ENCODE measurements at places on chromosomes 4 and X. TPM values are rescaled to one million over a fixed set of nuclear protein-coding genes. Genes with fewer than 3 reads are reported as not detected.

DNA sequence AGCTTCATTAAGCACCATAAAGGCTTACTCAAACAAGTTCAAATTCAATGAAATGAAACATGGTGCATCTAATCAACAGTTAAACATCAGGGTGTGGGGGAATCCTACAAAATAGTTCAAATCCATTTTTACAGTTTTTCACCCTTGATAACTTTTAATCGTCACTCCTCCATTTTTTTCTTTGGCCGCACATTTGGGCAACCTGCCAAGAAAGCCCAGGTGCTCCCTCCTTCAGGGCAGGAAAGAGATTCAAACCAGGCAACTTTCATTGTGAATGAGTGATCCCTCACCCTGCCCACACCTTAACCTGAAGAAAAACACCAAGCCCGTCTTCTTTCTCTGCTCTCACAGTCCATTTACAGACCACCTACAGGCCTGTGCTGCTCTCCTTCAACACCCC is 24.9 kb downstream of the TRIM61 start:
- no peak for DNase-seq

DNA sequence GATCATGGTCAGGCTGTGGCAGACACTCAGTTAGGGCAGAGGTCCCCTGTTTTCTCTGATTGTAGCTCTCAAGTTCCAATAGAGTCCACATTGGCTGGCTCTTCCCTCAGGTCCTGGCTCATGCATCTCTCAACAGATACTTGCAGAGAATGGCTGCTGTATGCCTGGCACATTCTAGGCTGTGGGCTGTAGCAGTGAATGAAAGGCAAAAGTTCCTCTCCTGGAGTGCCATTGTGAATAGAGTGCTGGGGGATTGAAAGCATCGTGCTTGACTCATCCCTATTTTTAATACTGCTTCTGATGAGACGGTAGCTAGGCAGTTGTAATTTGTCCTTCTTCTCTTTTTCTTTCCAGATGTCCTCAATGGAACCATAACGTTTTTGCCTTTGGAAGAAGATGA is 5.5 kb downstream of the TRMT44 start:
- DNase-seq, result no peak

DNA sequence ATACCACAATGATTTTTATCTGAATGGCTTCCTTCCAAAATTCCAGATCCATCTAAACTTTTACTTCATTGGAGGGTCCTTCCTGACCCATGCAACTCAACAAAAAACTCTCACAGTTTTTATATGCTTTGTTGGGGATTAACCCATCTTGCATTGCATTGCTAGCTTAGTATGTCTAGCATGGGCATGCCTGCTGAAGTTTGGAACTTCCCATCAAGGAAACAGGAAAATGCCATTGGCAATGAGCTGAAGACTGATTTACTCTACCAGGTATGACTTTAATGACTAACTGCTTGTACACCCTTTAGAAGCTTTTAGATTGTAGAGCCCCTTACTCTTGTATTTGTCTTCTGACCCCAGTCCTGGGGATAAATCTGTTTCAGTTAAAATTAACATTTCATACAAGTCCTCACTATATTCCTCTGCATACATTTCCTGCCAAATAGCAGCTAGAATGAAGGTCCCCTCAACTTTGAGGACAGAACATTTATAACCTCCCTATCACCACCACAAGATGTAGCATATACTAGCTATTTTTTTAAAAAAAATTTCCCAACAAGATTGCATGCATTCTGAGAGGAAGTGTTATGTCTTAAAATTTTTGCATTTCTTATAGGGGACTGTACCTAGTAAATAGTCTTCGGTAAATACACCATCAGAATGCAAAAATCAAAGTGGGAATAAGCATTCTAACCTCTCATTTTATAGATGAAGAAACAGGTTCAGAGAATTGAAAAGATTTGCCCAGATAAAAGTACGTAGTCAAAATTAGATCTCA is 52.5 kb upstream of the ATXN3L start:
- DNase-seq, result no peak

- no peak for DNase-seq
These were observed 12.2 kb downstream of the SH3BP2 start for GRCh38 chr4:2804973-2805501.

DNA sequence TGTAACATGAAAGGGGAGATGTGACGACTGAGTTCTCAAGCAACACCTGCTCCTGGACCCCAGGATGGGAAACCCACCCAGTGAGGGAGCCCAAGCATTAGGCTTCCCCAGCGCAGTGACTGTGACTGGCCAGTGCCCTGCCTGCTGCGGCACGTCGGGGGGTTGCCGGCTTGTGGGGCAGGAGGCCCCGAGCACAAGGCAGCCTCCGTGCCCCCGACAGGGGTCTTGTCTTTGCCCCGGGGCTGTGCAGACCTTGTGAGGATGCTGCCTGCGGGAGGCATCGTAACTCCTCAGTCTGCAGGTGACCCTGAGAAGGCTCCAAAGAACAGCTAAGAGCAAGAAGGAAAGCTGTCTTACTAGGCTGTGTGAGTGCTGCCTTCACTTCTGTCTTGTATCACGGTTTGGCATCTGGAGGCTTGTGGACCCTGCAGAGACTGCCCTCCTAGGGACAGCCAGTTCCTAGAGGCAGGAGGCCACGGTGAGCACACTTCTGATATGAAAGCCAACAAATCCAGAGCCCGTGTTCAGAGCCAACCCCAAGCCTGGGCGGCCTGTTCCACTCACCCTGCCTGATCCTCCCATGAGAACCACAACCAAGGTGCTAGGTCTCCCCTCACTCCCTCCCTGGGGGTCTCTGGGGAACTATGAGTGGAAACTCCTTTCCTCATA is 47.7 kb downstream of the FGFRL1 start:
- no peak for DNase-seq

DNA sequence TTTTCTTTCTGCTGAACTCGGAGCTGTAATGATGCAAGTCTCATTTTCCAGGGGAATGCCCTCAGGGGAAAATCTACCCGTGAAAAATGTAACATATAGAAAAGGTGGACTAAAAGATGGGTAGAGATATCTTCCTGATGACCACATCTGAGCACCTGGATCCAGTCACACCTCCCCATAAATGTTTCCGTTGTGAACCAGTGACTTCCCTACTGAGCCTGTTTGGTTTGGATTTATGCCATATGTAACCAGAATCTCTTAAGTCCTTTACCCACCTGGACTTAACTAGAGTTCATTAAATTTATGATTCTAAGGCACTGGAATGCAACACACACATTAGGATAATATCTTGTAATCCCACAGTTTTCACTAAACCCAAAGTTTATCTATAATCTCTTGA is 171.1 kb downstream of the ZNF330 start:
- no peak for DNase-seq

DNA sequence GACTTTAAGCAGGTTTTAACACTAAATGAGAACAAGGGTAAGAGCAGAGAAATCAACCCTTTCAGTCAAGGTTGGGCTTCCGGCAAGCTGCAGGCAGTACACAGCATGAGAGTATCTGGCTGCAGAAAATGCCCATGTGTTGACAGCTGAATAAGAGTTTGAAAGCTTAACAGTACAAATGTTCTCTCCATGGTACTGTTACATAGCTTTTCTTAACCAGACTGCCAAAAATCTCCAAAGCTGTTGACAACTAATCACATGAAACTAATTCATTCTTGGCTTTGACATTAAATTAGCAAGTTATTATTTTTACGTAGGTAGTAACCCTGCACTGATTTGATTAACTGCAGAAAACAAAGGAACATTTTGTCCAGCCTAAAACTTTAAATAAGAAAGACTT is 153.5 kb downstream of the SLC10A7 start:
- DNase-seq, result no peak

- no peak for DNase-seq
These were observed 49.0 kb downstream of the HTN1 start for GRCh38 chr4:70099206-70099605.

GRCh38 chr4:55865228-55865806 is 11.9 kb downstream of the EXOC1 start:
- DNase-seq, result no peak

DNA sequence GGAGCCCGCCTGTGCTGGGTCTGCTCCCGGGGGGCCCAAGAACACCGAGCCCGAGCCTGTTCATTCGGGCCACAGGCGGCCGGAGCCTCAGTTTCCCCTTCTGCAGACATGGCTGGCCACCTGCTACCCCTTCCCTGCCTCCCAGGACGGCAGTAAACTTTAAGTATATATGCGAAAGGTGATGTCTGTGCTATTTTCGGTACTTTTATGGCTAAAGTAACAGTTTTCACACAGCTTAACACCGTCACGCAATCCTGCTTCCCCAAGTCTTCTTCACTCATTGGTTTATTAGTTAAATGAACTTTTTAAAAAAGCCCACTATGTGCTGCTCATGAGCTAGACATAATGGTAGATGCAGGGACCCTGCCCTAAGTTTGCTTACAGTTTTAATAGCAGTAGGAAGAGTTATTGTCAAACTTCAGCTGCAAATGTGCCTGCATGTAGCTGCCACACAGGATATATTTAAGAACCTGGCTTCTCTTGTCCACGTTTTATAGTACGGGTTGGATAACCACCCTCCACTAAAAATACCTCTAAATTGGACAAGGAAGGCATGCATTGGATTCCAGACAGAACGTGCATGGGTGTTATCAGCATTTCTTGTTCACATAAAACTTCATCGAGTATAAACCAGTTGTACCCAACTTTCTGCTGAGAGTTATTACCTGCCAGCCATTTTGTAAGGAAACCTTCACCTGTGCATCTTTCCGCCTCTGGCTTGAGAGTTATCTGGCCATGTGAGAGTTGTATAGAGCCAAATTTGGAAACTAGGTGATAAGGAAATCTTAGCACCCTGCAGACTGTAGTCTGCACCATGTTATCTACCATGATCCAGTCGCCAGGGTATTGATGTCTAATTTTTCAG is 741 bp downstream of the ANAPC4 start:
- DNase-seq, result no peak

DNA sequence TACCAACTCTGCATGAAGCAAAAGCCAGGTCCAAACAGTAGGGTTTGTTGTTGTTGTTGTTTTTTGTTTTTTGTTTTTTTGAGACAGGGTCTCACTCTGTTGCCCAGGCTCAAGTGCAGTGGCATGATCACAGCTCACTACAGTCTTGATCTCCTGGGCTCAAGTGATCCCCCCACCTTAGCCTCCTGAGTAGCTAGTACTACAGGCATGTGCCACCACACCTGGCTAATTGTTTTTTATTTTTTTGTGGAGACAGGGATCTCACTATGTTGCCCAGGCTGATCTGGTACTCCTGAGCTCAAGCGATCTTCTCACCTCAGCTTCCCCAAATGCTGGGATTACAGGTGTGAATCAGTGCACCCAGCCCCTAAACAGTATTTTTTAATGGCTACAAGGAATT is 6.2 kb downstream of the S100P start:
- DNase-seq, result no peak

- no peak for DNase-seq
These were observed 111.6 kb upstream of the PPP3CA start for GRCh38 chr4:101458914-101459313.

DNA sequence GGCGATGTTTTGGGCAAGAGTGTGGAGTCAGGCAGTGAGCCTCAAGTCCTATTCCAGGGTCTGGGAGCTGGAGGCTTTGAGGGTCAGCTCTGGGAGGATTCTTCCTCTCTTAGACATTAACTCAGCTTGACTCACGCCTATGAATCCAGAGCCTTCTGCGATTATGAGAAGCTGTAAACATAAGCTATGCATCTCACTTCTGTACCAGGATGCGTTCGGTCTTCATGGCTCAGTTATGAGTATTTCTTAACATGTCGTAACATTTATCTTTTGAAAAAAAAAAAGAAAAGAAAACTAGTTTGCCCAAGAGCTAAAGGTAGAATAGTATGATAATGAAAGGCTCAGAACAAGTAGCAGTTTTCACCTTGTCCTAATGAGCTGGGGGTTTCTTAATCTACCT is 4.6 kb downstream of the SHROOM2 start:
- no peak for DNase-seq

DNA sequence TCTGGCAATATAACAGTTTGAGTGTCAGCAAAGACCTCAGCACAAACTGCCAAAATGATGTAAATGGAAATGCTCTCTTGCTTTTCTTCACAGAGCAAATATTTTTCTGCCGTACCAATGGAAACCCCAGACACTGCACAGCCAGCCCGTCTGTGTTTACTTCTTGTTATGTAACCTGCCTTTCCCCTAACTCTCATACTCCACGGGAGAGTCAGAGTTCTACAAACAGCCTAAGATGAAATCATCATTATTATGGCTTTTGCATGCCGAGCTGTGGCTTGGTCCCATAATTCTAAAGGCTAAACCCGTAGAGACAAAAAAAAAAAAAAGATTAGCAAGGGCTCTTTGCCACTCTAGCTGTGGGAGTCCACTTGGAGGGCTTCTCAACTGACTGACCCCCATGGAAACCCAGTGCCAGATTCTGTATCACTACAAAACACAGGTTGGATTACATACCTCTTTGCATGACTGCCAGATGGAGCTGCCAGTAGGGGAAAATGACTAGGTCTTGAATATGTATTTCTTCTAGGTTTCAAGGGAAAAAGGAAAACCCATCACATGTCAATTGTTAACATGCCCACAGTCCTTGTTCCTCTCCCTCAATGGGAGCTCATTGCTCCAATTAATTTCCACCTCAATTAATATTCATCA is 197.2 kb upstream of the CNKSR2 start:
- DNase-seq, result no peak

GRCh38 chr4:2695346-2696060 is 60.6 kb downstream of the TNIP2 start:
- no peak for DNase-seq

GRCh38 chr4:179095585-179096221 is 1653.5 kb upstream of the AGA start:
- DNase-seq, result no peak

Gene TSPAN7
- 114 TPM for total RNA-seq

Gene POLN
- total RNA-seq, result 1.3 TPM

Gene SPANXA1
- total RNA-seq, result not detected

Gene TGIF2LX
- not detected for total RNA-seq

Gene AR
- total RNA-seq, result 1.2 TPM

Gene RHOH
- 2.8 TPM for total RNA-seq

Gene HSPA4L
- total RNA-seq, result 6.0 TPM

Gene AKAP4
- total RNA-seq, result not detected

Gene SMARCA1
- total RNA-seq, result 2.8 TPM

Gene EGFL6
- 0.11 TPM for total RNA-seq

Gene MGAT4D
- not detected for total RNA-seq

Measured in left colon (tissue), 2 donors.